ENCODE measurements at places on chromosomes 13 and 19.
A peak's percentile ranks its signal among the peaks of the same experiment; 100 is the strongest.

DNA sequence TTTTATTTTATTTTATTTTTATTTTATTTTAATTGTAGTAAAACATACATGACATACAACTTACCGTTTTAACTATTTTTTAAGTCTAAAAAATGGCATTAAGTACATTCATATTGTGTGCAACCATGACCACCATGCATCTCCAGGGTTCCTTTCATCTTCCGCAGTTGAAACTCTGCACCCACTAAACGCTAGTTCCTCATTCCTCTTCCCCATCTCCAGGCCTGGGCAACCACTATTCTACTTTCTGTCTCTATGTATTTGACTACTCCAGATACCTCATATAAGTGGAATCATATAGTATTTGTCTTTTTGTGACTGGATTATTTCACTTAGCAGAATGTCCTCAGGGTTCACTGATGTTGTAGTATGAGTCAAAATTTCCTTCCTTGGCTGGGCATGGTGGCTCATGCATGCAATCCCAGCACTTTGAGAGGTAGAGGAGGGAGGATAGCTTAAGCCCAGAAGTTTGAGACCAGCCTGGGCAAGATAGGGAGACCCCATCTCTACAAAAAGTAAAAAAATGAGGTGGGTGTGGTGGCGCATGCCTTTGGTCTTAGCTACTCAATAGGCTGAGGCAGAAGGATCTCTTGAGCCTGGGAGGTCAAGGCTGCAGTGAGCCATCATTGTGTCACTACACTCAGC is 55.7 kb upstream of the ZNF507 start:
- no peak for DNase-seq

DNA sequence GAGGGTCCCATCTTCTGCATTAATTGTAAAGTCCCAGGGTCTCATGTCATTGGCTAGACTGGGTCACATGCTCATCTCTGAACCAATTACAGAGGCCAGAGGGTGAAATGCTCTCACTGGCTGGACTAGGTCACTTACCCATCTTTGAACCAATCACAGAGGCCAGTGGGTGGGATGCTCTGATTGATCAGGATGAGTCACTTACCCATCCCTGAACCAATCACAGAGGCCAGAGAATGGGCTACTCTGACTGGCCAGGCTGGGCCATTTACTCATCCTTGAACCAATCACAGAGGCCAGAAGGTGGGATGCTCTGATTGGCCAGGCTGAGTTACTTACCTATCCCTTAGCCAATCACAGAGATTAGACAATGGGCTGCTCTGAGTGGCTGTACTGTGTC is 5.3 kb downstream of the MISP start:
- DNase-seq, result no peak

DNA sequence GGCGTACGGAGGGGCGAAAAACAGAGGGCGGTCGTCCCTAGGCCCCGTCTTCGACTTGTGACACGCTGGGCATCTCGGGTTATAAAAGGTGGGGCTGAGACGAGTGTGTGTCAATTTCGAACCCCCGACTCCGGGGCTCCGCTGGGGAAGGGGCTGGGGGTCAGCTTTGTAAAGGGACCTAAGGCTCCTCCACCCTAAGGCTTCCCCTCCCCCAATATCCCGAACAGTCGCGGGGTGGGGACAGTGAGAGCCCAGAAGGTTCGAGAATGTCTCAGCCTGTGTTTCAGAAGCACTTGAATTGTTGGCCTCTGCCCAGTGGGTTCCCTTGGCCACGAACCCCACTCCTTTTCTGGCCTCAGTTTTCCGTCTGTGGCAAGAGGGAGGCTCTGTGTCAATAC is 450 bp downstream of the SELENOW start:
- no peak for DNase-seq

- no peak for DNase-seq
These were observed 8.0 kb downstream of the UBXN6 start for GRCh38 chr19:4449639-4450028.

GRCh38 chr13:112651750-112652511 is 37.9 kb upstream of the ATP11A start:
- DNase-seq, result no peak

DNA sequence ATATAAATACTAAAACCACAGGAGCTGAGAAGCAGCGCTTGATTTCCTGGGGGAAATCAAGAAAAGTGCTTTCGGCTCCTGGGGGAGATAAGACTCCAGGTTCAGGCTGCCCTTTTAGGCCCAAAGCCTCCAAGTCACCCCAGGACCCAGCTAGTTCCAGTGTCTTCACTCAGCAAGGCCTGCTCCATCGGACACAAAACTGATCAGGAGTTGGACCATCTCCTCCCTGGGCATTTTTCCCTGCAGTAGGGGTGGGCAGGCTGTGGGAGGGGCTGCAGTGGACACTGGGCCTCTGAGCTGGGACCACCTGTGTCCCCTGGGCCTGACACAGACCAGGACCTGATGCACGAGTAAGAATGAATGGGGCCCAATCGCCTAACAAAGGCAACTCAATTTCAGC is 15.2 kb downstream of the C19orf12 start:
- DNase-seq, result peak; percentile 53

DNA sequence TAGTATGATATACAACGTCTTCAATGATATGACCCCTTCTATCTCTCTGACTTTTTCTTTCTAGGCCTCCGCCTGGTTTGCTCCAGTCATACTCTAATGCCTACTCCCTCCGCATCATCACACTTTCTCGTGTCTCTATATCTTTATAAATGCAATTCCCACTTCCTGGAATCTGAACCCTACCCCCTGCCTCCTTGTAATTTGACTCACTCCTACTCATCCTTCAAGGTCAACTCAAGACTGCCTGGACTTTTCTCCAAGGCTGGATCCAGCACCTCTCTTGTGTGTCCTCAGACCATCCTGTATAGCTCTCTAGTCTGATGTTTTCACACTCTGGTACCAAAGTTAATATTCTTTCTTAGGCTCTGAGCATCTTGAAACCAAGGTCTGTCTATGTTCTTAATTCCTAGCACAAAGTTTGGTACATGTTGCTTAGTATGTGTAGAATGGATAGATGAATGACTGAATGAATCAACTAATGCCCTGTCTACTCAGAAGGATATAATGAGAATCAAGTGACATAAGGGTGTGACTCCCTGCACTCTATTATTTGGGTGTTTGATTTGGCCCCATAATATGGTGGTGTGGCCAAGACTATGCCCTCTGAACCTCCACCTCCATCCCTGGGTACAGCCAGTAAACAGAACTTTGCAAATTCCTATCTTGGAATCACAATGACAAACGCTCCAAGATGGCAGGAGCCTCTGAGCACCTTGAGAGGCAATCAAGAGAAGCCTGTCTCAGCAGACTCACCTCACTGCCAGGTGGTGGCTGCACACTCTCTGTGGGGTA is 74.3 kb upstream of the SERP2 start:
- DNase-seq, result no peak
